ENCODE measurements at places on chromosomes 12 and 14.

- DNase-seq = no peak
Measured at GRCh38 chr12:57103856-57104255, 7.3 kb downstream of the STAT6 start.

DNA sequence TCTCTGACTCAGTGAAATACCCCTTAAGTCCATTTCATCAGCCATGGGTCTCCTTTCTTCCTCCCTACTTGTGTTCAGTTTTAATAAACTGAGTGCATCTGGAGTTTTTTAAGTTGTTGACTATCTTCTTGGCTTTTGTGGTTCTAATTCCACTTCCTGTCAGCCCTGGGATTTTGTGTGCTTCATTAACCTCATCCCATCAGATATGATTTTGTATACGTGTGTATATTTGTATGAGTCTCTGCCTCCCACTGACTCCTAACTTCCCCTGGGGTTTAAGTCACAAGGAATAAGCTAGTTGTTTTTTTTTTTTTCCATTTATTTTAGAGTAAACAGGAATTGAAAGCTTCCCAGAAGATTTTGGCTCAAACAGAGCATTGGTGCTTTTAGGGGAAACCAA is 62.7 kb downstream of the TTLL5 start:
- no peak for DNase-seq

DNA sequence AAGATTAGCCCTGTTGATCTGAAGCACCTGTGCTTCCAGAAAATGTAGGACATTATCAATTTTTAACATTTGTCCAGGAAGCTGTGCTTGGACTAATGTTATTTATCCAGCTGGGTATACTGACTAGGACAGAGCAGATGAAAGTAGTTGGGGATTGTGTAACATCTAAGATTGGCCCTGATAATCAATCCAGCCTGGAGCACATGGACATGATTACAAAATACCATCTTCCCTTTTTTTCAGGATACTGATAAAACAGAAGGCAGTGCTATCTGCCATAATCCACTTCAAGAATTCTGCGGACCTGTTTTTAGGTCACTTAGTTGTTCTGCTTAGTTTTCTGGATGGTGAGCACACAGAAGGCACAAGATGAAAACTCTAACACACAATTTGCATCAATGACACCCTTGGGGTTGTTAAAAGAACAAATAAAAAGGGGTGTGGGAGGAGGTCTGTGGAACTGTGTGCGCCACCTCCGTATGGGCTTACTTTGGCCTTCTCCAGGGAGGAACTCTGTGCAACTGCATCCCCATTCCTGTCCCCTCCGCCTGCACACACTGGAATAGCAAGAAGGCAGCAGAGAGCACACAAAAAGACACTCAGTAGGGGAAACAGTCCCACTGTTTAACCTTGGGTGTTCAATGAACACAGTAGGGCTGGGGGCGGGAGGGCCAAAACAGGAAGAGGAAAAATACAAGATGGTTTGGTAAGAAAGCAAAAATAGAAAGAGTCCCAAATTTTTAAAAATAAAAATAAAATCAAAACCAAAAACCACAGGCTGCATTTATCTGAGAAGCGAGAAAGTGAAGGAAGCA is 31.1 kb upstream of the DUSP6 start:
- DNase-seq = no peak

GRCh38 chr12:57552835-57553313 is 3.0 kb downstream of the KIF5A start:
- no peak for DNase-seq

GRCh38 chr12:110577864-110578693 is 5.0 kb downstream of the PPTC7 start:
- DNase-seq = peak; percentile 36

DNA sequence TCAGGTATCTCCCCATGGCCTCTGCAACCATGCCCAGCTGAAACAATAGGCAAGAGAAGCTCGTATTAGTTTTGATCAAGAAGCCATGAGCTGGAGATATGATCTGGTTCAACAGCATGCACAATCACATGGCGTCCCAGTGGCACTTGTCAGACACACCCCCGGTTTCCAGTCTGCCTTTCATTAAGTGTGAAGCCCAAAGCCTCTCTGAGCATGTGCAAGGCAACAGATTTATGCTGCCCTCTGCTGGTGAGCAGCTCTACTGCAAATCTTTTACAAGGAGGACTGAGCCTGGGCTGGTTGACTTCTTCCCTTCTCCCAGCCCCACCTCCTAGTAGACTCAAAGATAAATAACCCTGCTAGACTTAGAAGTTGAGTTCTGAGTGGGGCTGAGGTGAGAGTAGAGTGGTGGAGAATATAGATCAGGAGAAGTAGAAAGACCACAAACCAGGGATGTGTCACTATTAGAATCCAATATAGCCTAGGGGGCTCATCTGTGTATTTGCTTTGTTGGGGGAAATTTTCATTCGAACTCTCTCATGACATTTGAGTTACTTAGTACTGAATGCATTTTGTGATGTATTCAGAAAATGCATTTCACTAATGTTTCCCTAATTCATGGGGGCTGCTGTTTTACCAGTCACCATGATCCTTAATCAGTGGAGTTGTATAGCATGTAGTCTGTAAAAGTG is 53.7 kb upstream of the MBIP start:
- peak; percentile 56 for DNase-seq

DNA sequence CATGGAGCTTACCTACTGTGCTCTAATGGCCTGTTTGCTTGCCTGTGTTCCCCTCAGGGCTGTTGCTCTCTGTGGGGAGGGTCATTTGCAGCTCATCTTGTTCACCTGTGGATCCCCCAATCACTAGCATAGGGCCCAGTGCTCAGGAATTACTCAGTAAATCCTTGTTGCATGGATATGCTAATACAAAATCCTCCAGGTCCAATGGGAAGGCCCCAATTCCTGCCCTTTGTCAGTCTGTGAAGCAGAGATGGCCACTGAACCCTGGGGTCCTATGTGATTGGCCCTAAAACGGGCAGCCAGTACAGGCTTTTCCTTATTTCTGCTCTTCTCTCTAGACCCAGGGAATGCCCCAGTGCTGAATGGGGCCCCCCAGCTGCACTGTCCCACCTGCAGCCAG is 44.1 kb downstream of the FOS start:
- DNase-seq = no peak

DNA sequence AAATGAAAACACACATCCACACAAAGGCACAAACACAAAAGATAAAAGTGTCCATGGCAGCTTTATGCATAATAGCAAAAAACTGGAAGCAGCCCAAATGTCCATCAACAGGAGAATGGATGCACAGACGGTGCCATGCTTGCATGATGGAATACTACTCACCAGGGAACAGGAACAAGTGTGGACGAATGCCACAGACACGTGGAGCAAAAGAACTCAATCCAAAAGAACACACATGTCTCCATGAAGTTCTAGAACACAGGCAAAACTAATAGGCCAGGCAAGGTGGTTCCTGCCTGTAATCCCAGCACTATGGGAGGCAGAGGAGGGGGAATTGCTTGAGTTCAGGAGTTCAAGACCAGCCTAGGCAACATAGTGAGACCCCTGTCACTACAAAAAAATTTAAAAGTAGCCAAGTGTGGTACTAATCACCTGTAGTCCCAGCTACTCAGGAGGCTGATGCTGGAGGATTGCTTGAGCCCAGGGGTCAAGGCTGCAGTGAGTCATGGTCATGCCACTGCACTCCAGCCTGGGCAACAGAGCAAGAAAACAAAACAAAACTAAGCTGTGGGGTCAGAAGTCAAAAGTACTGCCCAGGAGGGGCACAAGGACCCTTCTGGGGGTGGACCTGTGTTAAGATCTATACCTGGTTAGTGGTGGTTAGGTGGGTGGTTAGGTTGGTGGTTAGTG is 7.3 kb upstream of the TMEM119 start:
- no peak for DNase-seq

DNA sequence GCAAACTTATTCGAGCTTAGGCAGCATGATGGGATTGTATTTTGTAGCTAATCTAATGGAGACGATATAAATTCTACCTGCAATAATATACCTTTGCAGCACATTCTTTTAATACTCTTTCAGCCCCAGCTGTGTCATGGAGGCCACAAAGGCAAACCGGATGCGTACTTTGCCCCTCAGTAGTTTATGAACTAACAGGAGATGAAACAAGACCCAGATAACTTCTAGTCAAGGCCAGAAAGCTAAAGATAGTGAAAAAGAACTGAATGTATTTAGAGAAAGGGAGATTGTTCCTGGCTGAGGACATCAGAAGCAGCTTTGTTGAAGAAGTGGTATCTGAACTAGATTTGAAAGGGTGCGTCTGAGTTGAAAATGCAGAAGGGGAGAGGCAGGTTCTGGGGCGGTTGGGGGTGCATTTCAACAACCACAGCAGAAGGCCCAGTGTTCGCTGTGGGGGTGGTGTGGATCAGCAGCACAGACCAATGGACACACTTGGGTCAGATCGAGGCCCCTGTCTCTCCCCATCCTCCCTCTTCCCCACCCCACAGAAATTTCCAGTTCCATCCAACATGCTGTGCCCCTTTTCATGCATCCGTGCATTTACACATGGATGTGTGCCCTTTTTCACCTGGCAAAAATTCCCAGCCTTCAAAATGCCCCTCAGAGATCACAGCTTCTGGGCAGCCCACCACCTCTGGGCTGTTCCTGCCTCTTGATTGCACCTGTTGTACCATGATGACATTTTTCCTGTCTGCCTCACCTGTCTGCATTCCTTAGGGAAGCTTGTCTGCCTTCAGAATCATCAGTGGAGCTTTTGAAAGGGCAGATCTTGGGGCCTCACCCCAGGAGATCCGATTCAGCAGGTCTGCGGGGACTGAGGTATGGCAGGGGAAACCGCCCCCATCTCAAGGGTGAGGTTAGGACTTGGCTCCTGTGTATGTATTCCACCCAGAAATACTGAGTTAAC is 2.2 kb downstream of the ZNF839 start:
- no peak for DNase-seq
